ENCODE measurements at places on chromosomes 12 and 14.

DNA sequence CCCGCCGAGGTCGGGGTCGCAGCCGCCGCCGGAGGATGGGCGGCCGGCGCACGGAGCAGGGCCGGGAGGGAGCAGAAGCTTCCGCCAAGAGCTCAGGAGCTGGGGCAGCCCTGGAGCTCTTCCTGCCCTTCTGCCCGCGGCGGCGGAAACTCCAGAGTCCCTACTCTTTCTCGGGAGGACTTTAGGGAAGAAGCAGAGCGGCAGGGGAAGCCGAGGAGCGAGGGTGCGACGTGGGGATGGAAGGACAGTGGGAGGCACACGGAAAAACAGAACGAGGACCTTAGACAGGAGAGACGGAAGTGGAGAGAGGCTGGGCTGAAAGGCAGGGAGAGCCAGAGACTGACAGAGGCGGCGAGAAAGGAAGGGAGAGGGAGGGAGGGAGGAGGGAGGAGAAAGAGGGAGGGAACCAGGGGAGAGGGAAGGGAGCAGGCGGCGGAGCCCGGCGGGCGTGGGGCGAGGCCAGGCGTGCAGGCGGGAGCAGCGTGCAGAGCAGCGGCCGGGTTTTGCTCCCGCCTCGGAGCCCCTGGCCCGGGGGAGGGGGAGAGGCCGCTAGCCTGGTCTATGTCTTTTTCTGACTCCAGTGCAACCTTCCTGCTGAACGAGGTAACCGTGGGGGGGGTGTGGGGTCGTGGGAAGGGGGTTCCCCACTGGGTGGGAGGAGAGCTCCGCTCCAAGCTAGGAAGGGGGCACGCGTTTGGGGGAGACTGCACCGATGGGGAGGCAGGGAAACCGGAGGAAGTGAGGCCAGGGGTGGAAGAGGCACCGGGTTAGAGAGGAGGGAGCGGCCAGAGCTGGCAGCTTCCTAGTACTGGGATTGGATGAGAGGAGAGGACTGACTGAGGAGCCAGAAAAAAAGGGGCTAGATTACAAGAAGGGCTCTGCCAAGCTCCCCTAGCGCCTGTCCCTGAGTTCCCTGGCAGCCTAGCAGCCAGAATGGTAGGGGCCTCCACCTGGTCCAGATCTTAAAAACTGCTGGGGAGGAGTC is 2.9 kb upstream of the CACNB3 start:
- DNase-seq = peak; percentile 85

GRCh38 chr12:100017056-100017455 is 32.3 kb upstream of the ANKS1B start:
- DNase-seq = no peak

- no peak for DNase-seq
Measured at GRCh38 chr14:42187846-42188245, 581.2 kb downstream of the LRFN5 start.

DNA sequence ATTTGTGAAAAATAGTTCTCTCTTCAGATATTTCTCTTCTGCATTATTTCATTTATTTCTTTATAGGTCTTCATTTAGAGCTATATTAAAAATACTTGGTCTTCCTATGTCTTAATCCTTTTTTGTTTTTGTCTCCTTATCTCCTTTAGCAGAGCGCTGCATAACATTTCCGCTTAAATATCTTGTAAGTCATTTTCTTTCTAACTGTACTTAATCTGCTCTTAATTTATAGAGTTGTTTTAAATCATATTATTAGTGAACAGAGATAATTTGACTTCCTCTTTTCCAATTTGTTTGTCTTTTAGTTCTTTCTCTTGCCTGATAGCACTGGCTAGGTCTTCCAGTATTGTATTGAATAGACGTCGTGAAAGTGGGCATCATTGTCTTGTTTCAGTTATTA is 18.0 kb downstream of the LUM start:
- DNase-seq = no peak

DNA sequence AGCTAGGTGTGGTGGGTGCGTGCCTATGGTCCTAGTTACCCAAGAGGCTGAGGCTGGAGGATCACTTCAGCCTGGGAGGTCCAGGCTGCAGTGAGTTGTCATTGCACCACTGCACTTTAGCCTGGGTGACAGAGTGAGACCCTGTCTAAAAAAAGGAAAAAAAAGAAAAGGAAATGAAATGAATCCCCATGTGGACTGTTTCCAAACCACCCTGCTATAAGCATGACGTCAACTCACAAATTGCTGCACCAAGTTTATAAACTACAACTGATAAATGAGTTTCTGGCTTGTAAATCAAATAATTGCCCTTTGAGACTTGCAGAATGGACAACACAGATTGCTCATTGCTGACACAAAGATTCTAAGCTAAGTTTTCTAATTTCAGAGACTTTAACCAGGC is 51.0 kb upstream of the STK38L start:
- DNase-seq = no peak

GRCh38 chr12:47122602-47123001 is 42.8 kb upstream of the AMIGO2 start:
- DNase-seq = no peak

DNA sequence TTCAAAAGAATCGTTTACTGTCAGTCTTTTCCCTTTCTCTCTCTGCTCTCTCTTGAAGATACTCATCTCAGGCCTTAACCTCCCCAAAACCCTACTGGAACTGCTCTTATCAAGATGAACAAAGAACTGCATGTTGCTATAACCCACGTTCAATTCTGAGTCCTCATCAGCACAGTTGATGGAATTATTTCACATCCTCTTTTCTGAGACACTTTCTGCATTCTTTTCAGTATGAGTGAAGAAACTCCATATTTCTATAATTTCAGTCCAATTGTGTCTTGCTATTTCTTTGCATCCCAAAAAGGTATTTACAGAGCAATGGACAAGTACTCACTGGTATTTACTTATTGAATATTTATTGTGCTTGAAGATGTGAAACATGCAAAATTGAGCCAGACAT is 160.1 kb upstream of the CPNE8 start:
- DNase-seq = no peak

- DNase-seq = no peak
Measured at GRCh38 chr14:93535537-93535936, 104.8 kb downstream of the UNC79 start.

- DNase-seq = peak; percentile 7
Measured at GRCh38 chr14:71138448-71139293, 231.4 kb downstream of the PCNX1 start.

DNA sequence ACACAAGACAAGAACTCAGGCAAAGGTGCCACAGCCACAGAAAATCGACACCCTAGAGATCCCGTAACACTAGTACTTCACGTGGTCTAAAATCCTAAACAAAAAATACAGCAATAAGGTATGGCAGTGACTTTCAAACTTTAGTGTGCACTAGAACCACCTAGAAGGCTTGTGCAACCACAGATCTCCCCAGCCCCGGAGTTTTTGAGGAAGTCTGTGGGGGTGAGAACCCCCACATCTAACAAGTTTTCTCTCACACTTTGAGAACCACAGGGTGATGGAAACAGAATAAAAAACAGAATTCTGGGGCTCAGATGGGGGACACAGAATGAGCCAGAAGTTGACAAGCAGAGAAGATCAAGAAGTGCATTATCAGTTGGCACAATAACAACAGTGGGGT is 254.0 kb downstream of the ANO6 start:
- no peak for DNase-seq

DNA sequence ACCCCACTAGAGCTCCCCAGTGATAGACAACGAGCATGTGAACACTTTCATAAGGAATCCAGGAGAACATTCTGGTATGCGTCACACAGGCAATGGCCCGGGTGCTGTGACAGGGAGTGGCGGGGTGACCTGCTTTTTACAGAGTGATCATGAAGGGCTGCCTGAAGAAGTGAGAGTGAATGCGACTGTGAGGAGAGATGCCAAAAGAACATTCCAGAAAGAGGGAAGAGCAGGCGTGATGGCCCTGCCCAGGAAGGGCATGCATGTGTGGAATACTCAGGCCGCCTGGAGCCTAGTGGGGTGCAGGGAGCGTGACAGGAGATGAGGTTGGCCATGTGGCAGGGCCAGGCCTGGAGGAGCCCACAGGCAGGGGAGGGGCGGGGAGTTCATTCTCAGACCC is 53.8 kb downstream of the FZD10 start:
- DNase-seq = no peak

GRCh38 chr14:102922490-102923200 is at the start of gene AMN:
Gene AMN, plus strand, starts transcription at chr14:102922663. Its CDS starts 26 bp downstream, at chr14:102922689.
- DNase-seq = no peak

DNA sequence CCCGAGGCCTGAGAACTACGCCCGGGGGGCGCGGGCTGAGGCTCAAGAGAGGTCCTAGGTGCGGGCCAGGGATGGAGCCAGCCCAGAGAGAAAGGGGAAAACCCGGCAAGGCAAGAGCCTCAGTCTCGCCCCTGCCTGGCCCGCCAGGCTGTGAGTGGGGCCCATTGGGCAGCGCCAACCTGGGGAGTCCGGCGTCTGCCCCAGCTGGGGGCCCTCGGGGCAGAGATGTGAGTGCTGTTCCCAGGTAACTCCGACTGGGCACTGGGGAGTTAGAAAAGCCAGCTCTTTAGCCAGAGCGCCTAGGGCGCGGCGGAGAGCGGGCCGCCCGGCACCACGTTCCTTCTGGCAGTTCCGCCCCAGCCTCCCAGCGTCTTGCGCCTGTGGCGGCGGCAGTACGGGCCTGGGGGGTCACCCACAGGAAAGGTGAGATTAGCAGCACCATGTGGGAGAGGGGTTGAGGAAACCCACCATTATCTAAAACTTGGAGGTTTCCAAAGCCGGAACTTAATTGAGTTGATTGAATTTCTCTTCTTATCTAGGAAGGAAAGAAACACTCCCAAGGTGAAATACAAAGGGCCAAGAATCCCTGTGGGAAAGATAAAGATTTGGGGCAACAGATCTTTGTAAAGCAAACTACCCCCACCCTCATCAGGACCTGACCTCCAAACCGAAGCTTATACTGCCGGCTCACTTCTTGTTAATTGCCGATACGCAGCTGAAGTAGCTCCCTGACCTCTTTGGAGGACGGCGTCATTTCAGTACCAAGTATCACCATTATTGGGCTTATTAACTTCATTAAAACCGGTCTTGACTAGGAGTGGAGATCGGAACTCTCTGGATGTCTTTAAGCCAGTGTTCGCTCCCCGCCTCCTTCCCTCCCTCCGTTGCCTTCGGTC is 11.6 kb downstream of the OTX2 start:
- no peak for DNase-seq

- no peak for DNase-seq
Measured at GRCh38 chr14:96208739-96209138, 4.1 kb downstream of the BDKRB2 start.

DNA sequence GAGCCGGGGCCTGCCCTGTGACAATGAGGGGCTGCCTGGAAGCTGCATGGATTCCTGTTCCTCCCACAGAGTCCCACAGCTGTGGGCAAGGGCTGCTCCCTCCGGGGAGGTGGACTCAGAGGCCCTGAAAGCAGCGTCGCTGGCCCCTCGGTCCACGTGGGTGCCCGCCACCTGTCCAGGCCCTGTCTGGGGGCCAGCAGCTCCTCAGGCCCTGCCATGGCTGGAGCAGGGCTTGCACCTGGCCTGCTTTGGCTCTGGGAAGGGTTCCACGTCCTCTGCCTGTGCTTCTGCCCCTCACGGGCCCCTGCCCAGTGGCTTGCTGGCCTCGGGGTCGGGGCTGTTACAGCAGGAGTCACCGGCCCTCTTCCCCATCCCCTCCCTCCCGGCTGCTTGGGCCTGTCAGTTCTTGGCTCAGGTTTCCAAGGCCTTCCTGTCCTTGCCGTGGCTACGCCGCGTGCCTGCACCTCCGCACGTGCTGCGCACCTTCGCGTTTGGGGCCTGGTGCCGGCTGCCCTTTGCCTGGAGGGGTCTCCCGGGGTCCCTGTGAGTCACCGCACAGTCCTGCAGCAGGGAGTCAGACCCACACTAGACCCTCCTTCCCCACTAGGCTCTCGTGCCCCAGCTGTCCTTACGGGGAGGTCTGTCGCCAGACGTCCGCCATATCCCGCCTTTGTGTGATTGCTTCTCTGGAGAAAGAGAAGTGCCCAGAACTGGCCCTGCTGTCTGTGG is 5.8 kb downstream of the FBRSL1 start:
- DNase-seq = no peak

DNA sequence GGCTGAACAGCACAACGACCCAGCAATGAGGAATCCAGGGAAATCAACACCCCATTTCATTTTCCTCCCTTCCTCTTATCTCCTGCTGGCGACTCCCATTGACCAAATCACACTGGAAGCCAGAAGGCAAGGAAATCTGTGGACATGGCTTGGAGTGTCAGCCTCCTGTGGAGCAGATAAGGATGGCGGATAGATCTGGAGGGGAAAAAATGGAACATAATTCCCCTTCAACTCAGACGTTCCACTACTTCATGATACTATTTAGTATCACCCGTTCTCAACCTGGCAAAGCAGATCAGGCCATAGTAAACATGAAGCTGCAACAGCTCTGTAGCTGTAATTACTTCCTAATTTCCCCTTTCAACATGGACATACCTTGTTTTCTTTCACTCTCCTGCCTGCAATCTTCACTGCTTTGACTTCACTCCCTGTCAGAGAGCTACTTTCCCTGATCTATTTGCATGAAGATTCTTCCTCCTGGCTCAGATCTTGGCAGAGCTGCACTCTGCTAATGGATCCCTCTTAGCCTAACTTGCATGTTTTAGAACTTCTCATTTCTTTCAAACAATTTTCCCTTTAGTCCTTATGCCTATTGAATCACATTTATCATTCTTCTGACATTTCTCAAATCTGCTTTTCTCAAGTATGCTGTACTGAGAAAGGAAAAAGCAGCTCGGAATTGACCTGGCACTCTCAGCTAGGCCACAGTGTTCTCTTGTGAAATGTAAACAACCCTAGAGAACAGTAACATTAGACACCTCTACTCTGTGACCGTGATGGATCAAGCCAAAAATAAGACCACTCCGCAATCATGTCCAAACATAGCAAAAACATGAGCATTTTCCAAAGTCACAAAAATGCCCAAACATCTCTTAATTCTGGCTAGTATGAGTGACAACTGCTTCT is 135.1 kb downstream of the ETNK1 start:
- no peak for DNase-seq

DNA sequence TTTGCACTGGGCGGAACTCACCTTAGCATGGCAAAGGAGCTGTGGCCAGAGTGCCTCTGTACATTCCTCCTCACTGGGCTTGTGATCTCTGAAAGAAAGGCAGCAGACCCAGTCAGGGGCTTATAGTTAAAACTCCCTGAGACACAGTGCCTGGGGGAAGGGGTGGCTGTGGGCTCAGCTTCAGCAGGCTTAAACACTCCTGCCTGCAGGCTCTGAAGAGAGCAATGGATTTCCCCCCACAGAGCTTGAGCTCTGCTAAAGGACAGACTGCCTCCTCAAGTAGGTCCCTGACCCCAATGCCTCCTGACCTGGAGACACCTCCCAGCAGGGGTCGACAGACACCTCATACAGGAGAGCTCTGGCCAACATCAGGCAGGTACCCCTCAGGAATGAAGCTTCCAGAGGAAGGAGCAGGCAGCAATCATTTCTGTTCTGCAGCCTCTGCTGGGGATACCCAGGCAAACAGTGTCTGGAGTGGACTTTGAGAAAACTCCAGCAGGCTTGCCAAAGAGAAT is 327.5 kb upstream of the SLC16A7 start:
- DNase-seq = no peak

GRCh38 chr14:39247256-39247655 is 13.5 kb downstream of the MIA2 start:
- DNase-seq = no peak
